Fibroblast of skin of right biceps (primary cell): ENCODE measurements at places on chromosomes 2 and 18.

DNA sequence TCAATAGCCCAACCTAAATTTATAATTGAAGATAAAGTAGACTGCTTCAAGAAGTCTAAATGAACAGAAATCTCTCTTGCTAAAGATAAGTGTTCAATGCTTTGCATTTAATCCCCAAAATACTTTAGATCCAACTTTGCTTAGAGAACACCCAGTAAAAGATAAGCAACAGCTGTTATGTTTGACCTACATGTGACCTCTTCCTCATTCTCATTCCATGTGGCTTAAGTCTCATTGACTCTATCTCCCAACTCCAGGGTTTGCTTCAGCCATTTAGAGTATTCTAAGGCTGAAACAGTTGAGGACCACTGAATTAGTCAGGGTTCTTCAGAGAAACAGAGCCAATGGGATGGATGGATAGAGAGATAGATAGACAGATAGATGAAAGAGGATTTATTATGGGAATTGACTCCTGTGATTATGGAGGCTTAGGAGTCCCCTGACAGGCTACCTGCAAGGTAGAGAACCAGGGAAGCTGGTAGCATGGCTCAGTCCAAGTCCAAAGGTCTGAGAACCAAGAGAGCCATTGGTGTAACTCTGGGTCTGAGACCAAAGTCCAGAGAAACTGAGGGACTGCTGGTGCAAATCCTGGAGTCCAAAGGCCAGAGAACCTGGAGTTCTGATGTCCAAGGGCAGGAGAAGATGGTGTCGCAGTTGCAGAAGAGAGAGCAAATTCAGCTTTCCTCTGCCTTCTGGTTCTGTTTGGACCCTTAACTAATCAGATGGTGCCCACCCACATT, 32.1 kb downstream of the CRYGD start:
- DNase-seq, result no peak

DNA sequence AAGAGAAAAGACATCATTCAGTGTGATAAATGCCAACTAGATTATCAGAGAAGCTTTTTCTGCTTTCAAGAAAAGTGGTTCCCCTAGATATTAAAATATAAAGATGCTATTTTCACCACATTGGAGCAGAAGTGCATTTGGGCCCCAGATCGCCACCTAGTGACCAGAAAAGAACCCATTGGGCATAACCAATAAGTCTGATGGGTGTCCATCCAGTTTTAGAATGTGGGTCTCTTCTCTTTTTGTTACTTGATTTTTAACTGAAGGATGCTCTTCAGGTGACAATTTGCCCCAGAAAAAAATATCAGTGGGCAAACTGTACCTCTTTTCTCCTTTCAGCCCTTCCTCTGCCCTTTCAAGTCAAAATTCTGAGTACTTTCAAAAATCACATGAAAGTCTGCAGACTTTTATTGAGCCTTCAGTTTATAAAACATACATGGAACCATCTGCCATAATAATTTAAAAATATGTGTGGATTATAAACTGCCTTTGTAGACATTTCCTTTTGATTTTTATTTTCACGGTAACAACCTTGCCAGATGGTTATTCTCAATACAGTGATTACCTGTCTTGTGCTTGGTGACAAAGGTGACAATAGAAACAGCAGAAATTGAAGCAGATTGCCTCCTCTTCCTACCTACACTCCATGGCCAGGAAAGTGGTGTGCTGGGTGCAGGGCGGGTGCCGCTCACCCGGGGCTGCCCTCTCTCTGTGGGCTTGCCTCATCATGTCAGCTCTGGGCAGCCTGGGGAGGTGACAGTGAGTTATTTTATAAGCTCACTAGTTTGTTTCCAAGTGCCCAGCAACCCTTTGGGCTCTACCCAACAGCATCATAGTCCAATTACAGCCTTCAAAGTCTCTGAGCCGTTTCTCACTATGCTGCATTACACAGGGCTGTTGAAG, 124.5 kb downstream of the DCDC2C start:
- peak; percentile 38 for DNase-seq

GRCh38 chr2:13201924-13202323, 485.2 kb downstream of the TRIB2 start:
- no peak for DNase-seq

DNA sequence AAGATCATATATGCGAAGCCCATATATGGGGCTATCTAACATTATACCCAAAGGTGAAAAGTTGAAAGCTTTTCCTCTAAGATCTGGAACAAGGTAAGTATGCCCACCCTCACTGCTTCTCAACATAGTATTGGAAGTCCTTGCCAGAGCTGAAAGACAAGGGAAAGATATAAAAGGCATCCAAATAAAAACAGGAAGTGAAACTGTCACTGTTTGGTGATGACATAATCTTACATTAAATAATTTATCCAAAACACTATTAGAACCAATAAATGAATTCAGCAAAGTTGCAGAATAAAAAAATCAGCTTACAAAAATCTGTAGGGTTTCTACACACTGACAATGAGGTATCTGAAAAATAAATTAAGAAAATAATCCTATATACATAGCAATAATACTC, 205.8 kb downstream of the INSIG2 start:
- no peak for DNase-seq

DNA sequence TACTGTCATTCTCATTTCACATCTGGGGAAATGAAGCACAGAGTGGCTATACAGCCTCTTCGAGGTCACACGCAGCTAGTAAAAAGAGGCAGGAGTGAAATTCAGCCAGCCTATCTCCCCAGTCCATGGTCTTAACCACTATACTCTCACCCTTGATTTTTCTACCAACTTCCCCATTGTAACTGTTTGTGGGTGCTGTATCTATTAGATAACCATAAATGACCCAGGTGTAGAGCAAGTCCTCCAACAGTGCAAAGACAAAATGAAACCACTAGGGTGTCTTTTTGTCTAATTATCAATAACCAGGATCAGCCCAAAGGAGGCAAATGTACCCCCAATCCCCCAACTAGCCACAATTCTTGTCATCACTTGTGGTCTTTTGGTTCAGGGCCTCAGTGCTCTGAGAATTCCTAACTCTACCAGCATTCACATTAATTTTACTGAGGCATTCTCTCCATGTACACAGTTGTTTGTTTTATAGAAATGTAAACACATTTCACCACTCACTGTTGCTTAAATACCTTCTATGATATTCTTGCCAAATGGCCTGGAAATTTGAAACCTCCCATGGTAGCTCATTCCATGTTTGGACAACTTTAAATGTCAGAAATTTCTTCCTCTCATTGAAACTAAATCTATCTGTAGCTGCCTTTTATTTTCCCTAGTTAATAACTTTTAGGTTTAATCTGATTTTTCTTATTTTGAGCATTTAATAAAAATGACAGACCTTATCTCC, 58.7 kb downstream of the SLC40A1 start:
- no peak for DNase-seq

GRCh38 chr18:31511098-31511497, 13.1 kb downstream of the DSG2 start:
- DNase-seq, result no peak

GRCh38 chr2:139798391-139798790, 1018.2 kb upstream of the NXPH2 start:
- DNase-seq, result peak; percentile 1

GRCh38 chr2:216179015-216179414, 69.9 kb downstream of the XRCC5 start:
- DNase-seq, result no peak
